ENCODE measurements at places on chromosomes 6 and 20.

DNA sequence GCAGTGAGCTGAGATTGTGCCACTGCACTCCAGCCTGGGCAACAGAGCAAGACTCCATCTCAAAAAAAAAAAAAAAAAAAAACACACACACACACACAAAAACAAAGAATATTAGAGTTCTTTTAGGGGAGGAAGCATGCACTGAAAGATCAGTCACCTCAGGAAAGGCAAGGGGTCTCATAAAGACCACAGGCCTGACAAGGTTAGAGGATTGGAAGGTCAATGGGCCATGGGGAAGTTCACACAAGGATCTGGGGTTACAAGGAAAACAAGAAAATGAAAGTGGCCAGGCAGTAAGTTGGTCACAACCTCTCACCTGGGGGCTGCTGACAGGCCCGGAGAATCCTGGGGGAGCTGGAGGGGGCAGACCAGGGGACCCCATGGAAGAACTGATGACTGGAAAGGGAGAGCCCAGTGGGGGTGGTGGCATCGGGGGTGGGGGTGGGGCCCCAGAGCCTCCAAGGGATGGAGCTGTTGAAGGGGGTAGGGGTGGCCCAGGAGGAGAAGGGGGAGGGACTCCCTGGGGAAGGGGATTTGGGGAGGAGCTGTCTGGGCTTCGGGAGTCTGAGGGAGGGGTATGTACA, 1.5 kb downstream of the RXRB start:
- no peak for DNase-seq

GRCh38 chr6:104170401-104170800, 689.3 kb downstream of the HACE1 start:
- DNase-seq, result no peak

- DNase-seq, result no peak
These were observed 70.3 kb downstream of the SMAP1 start for GRCh38 chr6:70738028-70738427.

- no peak for DNase-seq
These were observed 104.1 kb upstream of the AKIRIN2 start for GRCh38 chr6:87806099-87806498.

DNA sequence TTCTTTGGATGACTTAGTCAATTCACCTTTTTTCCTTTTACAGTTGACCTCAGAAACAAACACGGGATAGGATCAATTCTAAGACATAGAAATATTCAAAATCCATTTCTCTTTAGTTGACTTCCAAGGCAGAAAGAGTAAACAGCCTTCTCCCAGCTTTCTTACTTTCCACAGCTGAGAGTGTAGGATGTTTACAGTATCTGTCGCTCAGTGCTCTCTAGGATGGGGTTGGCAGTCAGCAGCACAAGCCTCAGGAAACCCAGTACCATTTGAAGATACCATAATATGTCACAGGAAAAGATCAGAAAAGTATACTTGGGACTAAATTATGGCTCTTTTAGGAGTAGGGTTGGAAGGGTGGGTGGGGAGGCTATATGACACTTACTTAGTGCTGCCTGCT, 88.2 kb downstream of the OGFRL1 start:
- no peak for DNase-seq

GRCh38 chr20:32667027-32667426, 6.7 kb downstream of the C20orf203 start:
- no peak for DNase-seq
